T1000 (cell line): ENCODE measurements at places on chromosomes 3 and 15.

DNA sequence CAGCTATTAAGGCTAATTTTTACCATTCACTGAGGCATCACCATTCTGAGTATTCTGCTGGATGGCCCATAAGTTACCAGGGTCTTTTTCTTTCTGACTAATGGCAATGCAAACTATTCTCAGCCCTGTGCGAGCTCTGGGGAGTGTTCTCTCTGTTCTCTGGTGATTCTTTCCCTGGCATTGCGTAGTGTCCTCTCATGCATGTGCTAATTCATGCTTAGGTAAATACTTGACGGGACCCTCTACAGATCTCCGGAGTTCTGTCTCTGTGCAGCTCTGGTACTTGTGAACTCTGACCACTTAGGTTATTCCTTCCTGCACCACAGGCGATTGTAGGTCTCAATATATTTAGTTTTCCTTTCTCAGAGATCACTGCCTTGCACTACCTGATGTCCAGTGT lies 34.8 kb downstream of the UBE2E1 start:
- no peak for DNase-seq

GRCh38 chr3:128858167-128858566 lies 21.3 kb upstream of the ACAD9 start:
- DNase-seq = no peak

DNA sequence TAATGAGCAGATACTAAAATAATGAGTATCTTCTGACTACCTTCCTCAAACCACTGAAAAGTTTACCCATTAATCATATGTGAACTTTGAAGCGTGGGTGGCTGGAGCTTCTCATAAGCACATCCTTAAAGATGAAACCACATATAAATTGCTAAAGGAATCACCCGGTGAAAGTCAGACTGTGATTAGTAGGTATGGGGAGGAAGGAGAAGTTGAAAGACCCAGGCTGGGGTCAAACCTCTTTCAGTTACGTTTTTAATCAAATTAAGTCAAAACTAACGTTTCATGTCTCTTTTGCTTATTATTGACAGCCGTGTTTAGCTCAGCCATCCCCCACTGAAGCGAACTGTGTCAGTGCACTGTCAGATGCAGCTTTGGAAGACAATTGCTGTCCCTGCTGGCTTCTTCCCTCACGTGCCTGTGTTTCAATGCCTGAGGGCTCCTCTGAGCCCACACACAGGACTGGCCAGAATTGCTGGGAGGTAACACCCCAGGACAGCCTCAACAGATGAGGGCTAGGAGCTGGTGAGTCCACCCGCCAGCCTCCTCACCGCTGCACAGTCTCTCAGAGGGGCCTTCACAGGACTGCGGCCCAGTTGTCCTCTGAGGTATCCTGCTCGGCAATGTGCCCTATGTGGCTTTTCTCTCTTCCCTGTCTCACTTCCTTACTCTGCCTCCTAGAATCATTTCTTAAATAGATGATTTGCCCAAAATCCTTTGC lies 29.3 kb upstream of the SH3BP5 start:
- no peak for DNase-seq

DNA sequence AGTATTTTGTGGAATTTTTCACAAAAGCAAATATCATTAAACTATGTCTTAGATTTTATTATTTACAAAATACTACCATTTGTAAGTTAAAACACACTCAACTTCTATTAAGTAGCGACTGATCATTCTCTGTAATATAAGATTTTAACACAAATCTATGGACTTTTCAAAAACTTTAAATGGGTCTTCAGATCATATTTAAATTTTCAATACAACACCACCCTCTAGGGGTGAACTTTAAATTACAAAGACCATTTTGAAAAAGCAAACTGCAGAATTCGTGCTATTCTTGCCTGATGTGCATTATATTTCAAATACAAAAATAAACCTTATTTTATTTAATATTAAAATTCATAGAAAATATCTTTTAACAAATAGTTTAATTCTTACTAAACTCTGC lies 8.2 kb upstream of the VGLL4 start:
- DNase-seq = no peak

GRCh38 chr3:114446600-114446999 lies 152.8 kb downstream of the TIGIT start:
- DNase-seq = no peak

DNA sequence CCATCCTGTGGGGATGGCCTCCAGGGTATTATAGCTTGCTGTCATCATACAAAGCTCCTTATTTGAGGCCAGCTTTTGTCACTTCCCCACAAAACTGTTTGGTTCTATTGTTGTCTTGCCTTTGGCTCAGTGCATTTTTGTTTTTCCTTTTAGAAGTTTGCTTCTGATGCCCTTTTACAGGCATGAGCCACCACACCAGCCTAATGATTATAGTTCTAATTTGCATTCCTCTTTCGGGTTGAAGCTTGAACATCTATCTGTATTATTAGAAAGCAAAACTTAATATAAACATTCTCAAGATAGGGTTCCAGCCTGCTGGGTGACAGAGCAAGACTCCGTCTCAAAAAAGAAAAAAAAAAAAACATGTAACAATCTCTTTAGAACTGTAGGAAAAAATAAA lies 39.8 kb downstream of the SMARCC1 start:
- DNase-seq = no peak

DNA sequence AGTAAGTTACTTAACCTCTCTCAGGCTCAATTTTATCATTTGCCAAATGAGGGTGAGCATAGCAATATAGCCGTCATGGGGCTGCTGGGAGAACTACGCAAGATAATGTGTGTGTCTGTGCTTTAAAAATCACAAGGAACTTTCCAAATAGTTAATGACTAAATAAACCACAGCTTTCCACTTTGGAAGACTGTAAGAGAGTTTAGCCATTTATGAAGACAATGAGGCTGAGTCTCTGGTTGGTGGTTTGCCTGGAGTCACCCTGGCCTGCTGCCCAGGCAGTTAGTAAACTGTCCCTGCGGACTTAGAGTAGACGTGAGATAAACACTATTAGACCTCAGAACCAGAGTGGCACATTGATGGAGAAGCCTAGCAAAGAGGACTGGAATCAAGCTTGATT lies 357.7 kb downstream of the CLSTN2 start:
- peak; percentile 76 for DNase-seq

- DNase-seq = no peak
These were observed 510 bp upstream of the GOLGB1 start for GRCh38 chr3:121750087-121750415.

GRCh38 chr15:99408236-99409096 lies 157.2 kb downstream of the LRRC28 start:
- peak; percentile 56 for DNase-seq

- DNase-seq = no peak
These were observed 134.8 kb downstream of the PGPEP1L start for GRCh38 chr15:98872774-98873173.

DNA sequence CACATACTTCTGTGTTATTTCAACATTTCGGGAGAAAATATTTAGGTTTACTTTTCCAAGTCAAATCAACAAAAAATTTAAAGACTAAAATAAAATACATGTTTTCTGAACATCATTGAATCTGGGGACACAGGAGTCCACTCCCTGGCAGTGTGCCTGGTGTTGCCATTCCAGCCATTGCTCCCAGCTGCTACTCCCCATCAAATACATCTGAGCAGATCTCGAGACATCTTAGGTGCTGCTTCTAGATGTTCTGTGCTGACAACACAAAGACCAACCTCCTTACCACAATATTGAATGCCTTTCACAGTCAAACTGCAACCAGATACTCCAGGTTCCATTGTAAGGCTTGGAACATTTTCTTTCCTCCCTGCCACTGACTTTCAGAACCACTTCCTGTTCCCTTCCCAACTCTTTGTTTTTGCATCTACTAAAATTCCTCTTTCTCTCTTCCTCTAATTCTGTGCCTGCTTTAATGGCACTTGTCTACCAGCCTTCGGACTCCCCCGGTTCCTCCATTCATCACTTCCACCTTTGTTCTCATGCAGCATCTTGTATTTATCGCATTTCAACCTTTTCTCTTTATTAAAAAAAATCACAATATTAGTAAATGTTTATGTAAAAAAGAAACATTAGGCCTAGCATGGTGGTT lies 81.1 kb upstream of the SLC4A7 start:
- DNase-seq = no peak

DNA sequence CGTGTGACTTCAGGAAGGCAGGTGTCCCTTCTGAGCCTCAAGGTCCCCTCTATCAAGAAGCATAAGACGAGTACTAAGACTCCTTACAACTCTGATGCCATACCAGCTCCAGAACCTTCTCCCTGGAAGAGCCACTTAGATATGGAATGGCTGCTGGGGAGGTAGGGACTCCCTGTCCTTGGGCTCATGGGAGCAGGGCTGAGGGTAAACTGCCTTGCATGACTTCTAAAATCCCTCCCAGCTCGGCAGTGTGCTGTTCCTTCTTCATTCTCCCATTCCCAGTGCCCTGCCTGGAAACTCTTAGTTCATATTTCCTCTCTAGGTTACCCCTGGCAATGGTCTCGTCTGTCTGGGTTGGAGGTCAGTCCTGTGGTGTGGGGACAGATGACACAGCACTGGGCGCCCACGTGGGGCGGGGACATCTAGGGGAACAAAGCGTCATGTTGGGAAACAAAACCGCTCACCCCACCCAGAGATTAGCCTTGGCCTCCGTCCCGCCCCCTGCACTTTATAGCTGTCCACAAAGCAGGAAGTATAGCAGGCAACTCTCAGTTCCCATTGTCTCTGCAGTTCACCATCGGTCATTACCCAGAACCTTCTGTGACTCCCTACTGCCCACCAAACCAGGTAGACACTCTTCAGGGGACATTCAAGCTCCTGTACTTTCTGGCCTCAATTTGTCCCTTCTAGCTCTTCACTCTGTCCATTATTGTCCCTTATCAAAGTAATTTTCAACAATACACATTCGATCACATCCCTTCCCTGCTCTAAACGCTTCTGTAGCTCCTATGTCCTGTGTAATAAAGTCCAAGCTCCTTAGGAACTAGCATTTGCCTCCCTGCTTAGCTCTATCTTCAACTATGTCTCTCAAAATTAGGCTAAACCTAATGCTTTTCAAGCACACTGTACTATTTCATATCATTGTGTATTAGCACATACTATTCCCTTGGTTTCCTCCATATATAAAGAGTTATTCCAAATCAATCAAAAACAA lies 73.8 kb downstream of the IQSEC1 start:
- DNase-seq = no peak

DNA sequence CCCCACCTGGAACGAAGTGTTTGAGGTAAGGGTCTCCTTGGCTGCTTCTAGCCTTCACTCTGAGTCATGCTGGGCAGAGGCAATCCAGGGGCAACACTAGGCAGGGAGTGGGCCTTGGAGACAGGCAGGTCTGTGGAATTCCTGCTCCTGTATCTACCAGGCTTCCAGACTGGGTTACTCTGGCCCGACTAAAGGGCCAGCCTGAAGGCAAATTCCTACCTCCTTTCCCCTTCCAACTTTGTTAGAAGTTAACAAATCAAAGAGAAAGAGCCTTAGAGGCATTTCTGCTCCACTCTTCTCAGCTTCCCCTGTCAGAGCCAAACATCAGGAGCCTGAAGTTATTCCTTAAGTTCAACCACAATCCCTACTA lies 30.1 kb downstream of the ESYT3 start:
- DNase-seq = no peak

DNA sequence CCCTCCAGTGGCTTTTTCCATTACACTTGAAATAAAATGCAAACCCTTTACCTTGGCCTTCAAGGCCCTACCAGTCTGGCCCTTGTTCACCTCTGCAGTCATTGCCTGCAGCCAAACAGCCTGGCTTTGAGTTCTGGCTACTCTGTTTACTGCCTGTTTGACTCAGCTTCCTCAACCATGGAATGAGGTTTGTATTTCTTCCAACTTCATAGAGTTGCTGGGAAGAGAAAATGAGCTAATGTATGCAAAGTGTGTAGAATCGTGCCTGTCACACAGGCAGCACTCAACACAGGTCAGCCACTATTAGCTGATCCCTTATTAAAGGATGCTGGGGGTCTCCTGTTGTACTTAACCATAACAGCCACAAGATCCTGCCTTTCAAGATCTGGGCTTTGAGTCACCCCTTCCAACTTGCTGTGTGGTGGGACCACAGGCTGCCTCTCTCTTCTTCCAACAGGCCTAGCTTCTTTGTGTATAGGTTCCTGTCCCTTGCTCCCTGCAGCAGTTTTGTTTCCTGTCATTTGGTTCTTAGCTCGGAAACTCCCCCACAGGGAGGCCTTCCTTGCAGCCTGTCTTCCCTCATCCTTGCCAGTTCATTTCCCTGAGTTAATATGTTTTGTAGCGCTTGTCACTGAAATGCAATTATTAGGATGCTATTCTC lies 6.4 kb downstream of the MED12L start:
- no peak for DNase-seq

DNA sequence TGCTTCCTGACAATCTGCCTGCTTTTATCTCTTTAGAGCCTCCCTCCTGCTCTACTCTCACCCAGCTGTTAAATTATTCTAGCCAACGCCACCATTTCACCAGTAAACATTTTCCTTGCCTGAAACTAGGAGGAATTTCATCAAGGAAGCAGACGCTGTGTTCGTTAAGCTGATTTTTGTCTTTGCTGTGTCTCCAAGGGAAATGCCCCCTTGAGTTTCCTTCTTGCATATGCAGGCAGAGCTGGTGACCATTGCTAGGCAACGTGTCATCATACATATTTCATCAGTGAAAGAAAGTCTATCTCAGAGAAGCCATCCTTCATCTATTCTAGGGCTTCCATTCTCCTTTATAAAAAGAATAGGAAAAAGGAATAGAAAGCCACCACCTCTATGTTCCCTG lies 87.0 kb upstream of the ST8SIA2 start:
- no peak for DNase-seq

DNA sequence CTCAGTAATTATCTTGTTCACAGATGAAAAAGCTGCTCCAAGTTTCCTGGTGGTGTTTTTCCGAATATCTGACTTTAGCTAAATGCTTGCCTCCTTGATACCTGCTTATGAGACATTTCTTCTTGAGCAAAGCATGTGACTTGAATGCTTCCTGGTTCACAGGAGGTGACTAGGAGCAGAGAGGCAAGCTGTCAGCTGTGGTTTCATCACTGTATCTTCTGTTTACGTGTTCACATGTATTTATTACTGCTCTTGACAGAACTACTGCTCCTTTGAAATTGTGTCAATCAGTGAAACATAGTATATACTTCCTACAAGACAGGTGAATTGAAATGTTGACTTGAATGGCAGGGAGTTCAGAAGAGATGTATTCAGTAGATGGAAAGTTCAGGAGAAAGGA lies 8.9 kb upstream of the SPPL2A start:
- DNase-seq = no peak

DNA sequence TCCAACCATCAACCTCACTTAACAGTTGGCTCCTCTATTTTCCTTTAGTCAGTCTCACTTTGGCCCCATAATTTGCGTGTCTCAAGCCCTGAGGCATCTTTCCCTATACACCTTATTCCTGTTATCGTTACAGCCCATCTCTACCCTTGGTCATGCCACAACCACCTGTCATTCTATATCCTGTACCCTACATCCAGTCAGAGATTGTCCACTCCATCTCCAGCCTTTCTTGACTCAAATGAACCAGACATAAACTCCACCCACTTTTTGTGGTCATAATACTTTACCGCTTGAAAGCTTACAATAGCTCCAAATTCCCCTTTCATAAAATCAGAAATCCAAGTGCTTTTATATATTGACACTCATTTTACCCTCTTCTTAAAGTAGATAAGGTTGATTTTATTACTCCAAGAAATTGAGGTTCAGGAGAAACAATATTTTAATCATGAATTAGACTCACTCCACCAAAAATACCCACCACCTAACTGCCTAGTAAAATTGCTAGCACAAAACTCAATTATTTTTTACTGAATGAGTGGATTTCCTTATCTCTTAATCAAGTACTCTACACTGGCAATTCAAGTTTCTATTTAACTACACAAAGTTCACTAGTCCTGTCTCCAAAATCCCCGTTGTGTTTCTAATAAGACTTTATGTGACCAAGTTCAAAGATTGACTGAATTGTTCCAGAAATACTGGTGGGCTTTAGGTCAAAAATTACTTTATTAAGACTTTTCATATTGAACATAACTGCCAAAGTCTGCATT lies 9.1 kb downstream of the CCR4 start:
- no peak for DNase-seq
